ENCODE measurements at places on chromosomes 16 and 17.

DNA sequence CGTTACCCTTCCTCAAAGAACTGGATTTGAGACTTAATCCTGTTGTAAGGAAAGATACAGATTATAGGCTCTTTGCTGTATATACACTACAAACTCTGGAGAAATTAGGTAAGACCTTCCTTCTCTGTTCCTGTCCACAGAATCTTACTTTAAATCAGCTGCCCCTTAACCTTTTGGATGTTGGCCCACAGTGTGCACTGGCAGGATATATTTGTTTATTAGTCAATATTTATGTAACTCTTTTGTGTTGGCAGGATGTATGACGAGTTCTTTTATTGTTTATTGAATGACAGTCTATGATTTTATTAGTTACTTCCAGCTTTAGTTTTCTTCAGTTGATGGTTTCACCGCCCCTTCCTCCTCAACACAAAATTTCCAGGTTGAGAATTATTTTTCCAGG lies 19.7 kb downstream of the LRRC36 start:
- no peak for DNase-seq

DNA sequence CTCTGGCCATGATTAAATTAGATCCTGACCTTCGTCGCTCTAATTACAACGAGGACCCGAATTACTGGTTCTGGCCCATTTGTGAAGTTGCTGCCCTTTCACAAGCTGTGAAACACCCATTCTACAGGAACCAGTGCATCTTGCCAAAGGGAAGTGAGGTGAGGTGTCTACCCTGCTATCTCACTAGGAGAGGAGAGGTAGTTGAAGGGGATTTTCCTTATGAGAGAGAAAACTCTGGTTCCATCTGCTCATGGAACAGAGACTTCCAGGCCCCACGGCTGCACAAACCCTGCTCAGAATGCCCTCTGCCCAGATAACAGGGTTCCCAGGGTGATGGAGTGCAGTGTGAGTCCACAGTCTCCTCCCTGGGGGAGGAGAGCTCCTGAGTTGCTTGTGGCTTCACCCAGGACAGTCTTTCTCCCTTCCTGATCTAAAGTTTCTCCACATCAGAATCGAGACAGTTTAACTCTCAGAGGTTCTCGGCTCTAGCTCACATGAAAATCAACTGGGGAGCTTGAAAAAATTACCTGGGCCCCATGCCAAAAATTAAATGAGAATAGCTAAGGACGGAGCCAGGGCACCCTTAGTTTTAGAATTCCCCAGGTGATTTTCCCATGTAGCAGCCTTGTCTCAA lies 7.8 kb upstream of the SSTR2 start:
- no peak for DNase-seq

DNA sequence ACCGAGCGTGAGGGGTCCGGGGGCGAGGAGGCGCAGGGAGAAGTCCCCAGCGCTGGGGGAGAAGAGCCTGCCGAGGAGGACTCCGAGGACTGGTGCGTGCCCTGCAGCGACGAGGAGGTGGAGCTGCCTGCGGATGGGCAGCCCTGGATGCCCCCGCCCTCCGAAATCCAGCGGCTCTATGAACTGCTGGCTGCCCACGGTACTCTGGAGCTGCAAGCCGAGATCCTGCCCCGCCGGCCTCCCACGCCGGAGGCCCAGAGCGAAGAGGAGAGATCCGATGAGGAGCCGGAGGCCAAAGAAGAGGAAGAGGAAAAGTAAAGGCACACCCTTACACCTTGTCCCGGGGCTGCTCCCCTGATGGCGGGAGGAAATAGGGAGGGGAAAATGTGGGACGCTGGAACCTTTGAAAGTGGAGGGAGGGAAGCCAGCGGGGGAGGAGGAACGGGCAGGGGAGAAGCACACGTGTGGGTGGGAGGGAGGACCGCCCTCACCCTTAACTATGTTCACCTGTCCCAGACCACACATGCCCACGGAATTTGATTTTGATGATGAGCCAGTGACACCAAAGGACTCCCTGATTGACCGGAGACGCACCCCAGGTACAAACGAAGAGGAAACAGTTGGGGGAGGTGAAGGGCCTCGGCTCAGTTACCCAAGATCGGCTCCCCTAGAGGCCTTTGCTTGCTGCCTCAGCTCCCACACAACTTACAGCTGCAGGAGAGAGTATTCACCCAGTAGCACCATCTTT lies 916 bp downstream of the PAGR1 start:
- DNase-seq = peak; percentile 46

DNA sequence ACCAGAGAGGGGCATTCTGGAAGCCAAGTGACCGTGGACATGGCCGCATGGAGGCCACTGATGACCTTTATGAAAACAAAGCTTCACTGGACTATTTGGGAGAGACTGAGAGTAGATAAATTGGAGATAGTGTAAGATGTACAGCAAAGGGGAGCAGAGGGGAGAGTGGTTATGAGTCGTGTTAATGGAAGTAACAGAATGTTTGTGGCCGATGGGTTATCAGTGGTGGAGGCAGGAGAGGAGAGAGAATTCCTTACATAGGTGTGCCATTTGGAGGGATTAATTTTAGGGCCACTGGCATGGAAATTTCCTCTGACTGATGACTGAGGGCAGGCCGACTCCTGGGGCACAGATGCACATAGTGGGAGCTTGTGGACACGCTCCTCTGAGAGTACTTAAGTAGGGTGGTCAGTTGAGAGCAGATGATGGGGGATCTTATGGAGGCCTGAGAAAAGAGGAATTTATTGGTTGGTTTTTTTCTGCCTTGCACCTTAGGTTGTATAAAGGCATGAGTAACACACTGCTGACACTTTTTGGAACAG lies 19.2 kb downstream of the PRPSAP2 start:
- no peak for DNase-seq

DNA sequence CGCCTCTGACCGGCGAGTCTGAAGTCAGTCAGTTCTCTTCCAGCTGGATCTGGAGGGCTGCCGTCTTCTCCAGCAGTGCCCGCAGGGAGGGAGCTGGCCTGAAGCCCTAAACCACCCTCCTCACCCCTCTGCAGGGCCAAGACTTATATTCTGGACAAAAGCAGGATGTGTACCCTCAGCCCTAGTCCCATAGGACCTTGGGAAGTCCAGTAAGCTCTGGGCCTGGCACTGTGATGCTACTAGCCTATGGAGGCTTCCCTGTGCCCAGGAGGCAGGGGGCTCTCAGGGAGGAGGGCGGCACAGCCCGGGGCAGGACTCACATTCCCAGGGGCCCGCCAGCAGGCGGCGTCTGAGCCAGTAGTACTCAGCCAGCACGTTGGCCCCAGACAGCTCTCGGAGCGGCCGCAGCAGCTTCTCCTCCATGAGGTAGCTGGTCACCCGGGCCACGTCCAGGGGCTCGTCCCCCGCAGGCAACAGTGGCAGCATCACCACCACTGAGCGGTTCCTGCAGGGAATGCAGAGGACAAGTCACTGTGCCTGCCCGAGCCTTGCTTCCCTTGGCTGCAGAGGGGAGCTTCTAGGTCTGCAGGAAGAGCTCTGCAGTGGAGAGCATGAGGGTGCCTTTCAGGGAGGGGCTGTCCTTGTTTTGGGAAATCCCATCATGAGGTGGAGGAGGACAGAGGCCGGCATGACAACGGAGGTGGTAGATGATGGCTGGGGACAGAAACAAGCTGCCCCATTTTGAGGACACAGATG lies 41.7 kb downstream of the RMI2 start:
- no peak for DNase-seq

DNA sequence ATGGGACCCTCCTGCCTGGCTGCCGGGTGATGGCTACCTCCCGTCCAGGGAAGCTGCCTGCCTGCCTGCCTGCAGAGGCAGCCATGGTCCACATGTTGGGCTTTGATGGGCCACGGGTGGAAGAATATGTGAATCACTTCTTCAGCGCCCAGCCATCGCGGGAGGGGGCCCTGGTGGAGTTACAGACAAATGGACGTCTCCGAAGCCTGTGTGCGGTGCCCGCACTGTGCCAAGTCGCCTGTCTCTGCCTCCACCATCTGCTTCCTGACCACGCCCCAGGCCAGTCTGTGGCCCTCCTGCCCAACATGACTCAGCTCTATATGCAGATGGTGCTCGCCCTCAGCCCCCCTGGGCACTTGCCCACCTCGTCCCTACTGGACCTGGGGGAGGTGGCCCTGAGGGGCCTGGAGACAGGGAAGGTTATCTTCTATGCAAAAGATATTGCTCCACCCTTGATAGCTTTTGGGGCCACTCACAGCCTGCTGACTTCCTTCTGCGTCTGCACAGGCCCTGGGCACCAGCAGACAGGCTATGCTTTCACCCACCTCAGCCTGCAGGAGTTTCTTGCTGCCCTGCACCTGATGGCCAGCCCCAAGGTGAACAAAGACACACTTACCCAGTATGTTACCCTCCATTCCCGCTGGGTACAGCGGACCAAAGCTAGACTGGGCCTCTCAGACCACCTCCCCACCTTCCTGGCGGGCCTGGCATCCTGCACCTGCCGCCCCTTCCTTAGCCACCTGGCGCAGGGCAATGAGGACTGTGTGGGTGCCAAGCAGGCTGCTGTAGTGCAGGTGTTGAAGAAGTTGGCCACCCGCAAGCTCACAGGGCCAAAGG lies 36.8 kb downstream of the NLRC5 start:
- DNase-seq = no peak

- no peak for DNase-seq
These were observed 148.6 kb downstream of the KIF2B start for GRCh38 chr17:53971361-53971760.

DNA sequence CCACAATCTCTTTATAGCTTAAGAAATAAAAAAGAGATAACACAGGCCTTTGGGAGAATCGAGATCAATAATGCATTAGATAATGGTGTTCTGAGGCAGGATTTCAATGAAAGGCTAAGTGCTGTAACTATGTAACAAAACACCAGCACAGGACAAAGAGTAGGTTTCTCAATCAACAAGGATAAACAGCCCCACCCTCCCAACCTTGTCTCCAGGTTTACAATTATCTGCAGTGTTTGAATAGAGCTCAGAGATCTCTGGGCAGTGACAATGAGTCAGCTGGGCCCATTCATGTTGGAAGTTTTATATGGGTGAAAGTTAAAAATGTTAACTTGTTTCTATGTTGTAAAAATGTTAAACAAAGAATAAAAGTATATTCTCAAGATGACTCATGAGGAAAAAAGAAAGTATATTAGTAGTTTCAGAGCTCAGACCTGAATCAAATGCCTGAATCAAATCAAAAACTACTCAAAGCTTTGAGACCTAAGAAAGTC lies 17.0 kb upstream of the KRT20 start:
- no peak for DNase-seq
